Mesenchymal stem cell (in vitro differentiated cells and primary cell): ENCODE measurements at places on chromosomes 11 and 22.

GRCh38 chr11:44364596-44364995 is 54.7 kb upstream of the ALX4 start:
- DNase-seq = no peak

DNA sequence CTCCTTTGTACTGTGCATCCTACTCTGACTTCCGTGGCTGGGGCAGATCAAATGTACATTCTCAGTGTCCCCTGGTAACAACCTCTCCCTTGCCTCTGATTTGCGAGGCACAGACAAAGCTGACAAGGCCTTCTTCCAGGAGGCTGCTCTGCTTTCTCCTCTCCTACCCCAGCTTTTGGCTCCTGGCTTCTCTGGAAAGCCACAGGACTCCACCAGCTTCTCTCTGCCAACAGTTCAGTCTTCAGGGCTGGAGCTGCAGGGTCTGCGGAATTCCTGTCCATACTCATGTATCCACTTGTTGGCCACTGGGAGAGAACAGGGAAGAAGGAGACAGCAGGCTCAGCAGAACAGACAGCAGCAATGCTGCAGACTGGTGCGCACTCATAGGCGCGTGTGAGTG is 44.4 kb downstream of the P4HA3 start:
- DNase-seq = no peak

DNA sequence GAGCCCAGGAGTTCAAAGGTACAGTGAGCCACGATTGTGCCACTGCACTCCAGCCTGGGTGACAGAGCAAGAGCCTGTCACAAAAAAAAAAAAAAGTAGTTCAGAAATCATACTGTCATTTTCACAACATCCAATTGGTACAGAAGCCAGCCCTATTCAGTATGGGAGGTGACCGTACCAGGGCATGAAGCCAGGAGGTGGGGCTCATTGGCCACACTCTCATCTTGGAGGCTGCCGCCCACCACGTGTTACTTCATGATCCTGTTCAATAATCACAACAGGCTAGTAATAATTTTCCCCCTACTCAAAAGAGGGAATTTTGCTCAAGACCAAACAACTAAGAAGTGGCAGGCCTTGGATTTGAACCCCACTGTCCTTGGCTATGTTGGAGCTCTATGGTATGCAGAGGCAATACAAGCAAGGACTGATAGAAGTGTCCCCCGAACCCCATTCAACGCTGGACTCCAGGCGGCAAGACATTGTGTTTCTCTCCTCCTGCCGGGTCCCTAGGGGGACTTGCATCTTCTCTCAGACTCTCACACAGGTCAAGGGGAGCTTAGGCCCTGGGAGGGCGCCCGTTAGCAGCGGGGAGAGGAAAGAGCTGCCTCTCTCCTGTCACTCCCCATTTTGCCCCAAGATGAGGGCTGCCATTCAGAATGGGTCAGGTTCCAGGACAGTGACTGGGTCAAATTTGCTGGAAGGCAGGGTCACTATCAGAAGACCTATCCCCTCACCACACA is 40.2 kb upstream of the EMID1 start:
- no peak for DNase-seq

DNA sequence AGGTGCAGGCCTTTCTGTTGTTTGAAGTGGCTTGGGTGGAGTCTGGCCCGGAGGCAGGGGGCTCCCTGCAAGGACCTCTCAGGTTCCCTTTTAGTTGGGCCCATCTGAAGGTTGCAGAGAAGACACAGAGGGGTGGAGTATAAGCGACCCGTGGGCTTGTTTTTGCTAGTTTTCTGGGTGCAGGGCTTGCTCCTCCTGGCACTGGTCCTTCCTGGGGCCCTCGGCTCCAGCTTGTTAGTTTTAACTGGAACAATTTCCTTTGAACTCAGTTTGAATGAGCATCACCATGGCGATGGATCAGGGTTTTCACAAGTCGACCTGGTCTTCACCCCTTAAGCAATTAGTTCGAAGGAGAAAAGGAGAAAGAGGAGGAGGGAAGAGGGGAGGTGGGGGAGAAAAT is 28.5 kb upstream of the OAF start:
- DNase-seq = no peak

DNA sequence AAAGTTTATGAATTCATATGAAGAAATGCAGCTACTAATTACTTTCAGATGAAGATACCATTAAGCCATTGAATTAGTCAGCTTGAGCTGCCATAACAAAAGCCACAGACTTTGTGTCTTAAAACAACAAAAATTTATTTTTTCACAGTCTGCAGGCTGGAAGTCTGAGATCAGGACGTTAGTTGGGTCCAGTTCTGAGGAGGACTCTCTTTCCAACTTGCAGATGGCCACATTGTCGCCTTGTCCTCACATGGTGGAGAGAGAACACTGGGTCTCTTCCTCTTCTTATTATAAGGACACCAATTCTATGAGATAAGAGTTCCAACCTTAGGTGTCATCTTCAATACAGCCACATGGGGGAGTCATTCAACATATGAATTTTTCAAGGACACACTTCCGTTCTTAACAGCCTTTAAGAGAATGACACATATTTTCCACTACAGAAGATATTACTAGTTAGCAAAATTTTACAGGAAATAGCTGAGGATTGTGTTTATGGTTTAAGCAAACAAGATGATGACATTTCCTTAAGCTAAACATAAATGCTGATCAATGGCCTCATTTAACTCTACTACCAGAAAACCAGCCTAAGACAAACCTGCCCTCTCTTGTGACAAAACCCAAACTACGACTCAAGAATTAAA is 56.0 kb downstream of the DCUN1D5 start:
- DNase-seq = peak; percentile 95

GRCh38 chr22:46040471-46041465 is 63.8 kb upstream of the WNT7B start:
- DNase-seq = no peak

DNA sequence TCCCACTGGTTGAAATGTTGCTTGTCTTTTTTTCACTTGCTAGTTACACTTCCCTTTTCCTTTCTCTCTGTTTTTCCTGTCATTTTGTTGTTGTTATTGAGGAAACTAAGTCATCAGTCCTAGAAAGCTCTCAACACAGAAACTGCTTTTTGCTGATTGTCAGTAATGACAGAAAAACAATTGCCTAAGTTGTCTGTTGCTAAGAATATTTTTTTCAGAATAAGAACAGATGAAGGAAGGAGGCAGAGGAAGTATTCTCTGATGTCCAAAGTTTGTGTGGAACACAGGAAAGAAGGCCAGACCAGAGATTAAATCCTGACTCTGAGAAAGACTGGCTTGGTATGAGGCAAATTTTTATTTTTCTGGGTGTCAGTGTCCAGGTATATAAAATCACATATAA is 163.3 kb downstream of the CASP12 start:
- DNase-seq = no peak

DNA sequence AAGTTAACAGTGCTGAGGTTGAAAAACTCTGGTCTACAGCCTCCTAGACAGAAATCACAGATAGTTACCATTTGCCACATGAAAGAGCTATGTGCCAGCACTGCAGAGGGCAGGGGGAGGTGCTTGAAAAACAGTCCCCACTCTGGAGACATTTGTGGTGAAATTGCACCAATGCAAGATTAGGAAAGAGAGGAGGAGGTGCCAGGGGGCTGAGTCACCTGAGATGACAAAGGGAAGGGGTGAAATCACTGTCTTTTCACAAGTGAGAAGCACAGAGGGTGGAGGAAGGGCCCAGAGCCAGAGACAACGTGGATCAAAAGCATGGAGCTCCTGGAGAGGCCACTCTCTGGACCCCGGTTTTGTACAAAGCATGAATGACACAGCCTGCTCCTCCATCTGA is 196.3 kb downstream of the BUD13 start:
- DNase-seq = no peak

- no peak for DNase-seq
Observed at GRCh38 chr11:66231561-66231960, 36.9 kb upstream of the RAB1B start.

- no peak for DNase-seq
Observed at GRCh38 chr11:72081821-72082453, 1.3 kb downstream of the LRRC51 start.

- no peak for DNase-seq
Observed at GRCh38 chr11:120681434-120682331, 170.1 kb downstream of the GRIK4 start.

- peak; percentile 82 for DNase-seq
Observed at GRCh38 chr11:68354148-68354872, 41.9 kb downstream of the LRP5 start.

DNA sequence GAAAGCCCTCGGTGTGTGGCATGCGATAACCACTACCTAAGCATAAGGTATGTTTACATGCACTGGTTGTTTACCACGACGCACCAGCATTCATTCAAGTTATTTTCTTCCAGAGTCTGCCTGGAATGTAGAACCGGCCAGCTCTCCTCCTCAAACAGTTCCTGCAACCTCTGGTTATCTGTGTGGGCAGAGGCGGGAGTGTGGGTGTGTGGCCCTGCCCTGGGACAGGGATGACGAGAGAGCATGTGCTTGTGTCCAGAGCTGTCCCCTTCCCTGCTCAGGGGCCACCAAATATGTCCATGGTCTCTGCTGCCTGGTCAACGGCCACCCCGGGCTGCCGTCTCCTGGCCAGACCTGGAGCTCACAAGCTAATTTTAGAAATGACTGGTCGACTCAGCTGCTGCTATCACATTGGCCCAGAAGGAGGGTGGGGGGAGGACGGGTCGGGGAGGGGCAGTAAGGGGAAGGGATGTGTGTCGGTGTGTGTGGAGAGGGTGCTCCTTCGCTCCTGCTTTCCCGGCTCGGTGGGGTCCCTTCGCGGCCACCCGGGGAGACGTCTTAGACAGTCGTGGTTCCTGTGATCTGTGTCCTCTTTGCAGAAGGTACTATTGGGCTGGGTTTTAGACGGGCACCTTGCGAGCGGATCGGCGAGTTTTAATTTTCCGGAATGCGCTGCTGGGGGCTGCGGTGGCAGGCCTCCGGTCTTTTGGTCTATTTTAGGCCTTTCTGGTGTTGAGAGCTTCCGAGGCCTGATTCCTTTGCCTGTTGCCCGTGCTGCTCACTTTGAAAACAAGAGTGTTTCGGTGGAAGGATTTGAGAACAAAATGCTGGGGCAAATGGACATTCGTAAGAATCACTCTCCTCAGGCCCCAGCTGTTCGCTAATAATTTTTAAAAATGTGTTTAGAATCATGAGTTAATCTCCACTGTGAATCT is at the start of gene MYO18B:
TSS of gene MYO18B (plus strand) at position 497 of the 935 bp plus-strand sequence. CDS start 18,905 bp downstream, outside the sequence.
- DNase-seq = no peak

DNA sequence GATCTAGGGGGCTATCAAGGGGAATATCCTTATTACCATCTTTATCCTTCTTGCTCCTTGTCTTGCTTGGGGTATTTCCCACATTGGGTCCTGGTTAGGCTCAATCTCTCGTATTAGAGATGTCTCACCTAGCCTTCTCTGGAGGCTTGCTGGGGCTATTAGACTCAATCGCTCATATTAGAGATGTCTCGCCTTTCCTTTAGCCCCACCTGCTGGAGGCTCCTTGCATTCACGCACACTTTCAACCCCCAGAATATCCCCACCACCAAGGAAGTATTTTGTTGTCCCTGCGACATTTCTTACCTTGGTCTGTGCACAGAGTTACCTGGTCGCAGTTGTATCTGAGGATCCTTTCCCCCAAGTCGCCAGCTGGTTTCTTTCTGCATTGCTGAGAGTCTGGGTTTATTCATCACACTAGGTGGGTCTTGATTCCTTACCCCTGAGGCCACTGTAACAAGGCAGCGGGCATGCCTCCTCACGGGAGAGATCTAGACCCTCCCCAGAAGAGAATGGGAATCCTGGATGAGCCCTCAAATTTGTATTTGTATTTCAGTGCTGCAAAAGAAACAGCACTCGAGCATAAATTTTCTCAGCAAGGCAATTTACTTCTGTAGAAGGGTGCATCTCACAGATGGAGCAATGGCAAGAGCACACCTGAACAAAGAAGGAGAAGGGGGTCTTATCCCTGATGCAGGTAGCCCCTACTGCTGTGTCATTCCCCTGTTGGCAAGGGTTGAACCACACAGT is 15.9 kb upstream of the HYLS1 start:
- peak; percentile 46 for DNase-seq

DNA sequence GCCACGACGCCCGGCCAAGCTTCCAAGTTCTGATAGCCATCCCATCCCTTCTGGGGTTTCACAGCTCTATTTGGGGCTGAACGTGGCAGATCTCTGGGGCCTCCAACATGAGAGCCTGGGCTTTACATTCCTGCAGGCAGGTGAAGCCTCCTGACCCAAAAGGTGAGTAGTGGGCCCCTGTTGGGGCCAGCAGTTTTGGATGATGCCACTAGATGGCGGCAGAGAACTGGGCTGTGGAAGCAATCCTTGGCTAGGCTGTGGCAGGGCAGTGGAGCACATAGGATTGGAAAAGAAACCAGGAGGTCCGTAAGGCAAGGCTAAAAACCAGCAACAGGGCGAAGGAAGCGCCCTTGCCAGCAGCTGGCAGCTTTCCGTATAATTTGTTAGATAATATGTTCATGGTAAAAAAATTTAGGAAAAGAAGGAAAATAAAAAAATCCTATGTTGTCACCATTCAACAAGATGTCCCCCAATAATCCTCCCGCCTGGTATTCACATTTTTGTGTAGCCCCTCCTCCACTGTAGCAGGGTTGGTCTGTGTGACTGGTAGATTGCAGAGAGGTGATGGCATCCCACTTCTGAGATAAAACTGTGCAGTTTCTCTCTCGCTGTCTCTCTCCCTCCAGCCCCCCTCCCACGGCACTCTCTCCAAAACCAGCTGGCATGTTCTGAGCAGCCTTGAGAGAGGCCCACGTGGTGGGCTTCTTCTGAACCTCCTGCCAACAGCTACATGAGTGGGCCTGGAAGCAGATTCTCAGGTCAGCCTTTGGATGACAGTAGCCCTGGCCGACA is 43.6 kb upstream of the OR4B1 start:
- DNase-seq = peak; percentile 65

DNA sequence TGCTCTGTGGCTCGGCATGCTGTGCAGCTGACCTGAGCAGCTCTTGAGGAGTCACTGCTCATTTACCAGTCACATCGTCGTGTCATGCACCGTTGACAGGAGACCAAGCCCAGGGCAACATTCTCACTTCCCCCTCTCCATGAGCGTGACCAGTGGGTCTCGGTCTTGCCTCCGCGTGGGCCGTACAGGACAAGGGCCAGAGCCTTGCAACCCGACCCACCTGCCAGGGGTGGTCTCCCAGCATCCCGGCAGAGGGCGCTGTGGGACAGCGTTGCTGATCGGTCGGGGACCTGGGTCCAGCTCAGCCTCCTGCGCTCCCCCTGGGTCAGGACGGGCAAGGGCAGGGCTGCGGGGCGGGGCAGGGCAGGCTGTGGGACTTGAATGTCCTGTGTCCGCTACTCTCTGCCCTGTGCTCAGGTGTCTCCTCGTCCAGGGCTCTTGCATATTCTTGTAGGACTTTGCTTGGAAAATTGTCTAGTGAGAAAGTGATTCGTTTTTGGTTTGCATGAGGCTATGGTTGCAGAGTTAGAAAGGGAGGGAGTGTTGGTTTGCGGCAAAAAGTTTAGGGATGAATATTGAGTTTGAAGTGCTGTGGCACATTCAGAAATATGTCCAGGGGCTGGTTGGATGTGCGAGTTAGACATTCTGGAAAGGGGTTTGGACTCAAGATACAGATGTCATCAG is 16.2 kb downstream of the EIF4G2 start:
- DNase-seq = peak; percentile 76

GRCh38 chr22:21003782-21004181 is 1.9 kb upstream of the THAP7 start:
- peak; percentile 11 for DNase-seq

GRCh38 chr11:1445741-1446445 is 40.7 kb downstream of the MOB2 start:
- no peak for DNase-seq
